NCI-H1092 (cell line): ENCODE measurements at places on chromosomes 6 and 20.

GRCh38 chr20:40706977-40707582 lies 18.0 kb upstream of the MAFB start:
- no peak for DNase-seq

- DNase-seq: no peak
Observed at GRCh38 chr6:131773284-131773950, 34.4 kb upstream of the ENPP1 start.

DNA sequence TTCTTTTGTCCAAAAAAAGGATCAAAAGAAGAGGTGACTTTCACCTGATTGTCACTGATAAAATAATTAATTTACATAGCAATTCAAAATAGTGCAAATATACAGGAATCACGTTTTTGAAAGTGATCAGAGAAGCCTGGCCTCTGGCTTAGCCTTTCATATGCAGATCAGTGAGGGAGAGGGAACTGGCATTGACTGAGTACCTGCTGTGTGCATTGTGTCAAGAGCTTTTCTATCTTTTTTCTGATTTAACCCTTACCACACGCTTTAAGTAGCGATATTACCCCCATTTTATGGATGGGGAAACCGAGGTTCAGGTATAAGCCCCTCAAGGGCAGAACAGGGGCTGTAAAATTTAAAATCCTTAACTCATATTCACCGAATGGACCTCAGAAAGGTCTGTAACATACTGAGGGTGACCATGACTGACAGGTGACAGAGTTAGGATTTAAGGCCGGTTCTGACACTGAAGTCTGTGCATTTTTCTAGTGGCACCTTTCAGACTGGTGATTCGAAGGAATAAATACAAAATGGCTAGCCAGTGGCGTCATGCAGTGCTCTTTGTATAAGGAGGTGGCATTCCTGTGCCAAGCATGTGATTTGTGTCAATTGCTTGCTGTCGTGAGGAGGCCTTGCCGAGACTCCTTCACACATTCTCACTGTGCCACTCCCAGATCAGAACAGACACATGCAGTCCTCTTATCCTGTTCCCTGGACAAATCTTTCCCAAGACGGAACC lies 310.2 kb downstream of the TSHZ2 start:
- DNase-seq: no peak

GRCh38 chr6:158361961-158362669 lies 49.9 kb downstream of the TULP4 start:
- DNase-seq: no peak

DNA sequence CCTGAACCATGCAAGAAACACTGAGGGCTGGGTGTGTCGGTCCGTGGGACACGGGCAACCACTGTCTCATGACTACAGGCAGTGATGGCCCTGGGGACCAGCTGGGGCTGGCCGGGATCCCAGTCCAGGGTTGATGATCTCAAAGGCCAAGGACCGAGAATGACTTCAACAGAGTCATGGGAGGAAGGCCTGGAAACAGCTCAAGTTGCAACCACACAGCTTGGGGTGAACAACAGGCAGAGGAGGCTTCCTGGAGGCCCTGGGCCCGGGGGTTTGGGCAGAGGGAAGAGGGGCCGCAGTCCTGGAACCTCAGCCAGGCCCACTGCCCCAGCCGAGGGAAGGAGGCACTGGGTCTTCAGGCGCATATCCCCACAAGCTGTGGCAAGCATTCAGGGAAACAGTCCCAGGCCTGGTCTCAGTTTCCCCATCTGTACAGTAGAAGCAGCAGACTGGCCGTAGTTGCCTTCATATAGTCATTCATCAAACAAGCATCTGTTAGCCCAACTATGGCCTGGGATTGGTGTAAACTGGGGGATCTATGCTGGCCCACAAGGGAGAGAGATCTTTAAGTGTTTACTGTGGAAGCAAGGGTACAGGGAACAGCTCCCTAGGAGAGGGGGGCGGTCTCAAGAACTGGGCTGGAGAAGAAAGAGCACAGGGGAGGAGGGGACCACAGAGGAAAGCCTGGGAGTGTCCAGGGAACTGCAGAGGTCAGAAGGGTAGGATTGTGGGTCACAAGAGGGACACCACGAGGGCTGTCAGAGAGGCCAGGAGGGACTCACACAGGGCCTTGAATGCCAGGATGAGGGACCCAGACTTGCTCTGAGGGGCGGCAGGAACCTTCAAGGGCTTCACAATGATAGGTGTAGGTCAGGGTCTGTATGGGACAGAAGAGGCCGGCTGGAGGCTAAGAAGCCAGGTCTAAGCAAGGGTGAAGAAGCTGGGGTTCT lies 2.1 kb downstream of the MYL9 start:
- DNase-seq: no peak

- no peak for DNase-seq
Observed at GRCh38 chr20:24720957-24721356, 228.1 kb upstream of the CST7 start.

DNA sequence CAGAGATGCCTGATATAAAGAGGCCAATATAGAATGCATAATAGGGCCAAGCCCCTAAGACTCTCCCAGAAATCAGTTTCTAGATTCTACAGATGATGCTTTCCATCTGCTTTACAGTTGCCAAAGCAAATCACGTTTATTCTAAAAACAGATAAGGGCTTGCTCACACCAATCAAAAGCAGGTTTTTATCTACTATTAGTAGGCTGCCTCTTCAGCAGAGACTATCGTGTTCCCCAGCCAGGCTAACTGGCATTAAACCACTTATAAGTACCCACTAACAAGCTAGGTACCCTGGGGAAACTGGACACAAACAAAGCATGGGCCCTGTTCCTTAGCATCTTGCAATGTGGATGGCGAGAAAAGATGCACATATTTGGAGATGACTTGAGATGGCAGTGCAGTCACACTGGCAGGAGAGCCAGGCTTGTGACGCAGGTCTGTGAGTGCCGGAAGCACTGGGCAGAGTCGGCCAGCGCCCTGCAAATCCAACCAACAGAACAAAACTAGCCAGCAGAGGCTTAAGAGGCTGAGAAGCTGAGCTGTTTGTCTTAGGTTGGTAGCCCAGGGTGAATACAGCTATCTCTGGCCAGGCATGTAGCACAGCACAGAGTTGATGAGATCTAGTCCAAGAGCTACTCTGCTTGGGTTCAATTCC lies 73.4 kb downstream of the GFOD1 start:
- no peak for DNase-seq

DNA sequence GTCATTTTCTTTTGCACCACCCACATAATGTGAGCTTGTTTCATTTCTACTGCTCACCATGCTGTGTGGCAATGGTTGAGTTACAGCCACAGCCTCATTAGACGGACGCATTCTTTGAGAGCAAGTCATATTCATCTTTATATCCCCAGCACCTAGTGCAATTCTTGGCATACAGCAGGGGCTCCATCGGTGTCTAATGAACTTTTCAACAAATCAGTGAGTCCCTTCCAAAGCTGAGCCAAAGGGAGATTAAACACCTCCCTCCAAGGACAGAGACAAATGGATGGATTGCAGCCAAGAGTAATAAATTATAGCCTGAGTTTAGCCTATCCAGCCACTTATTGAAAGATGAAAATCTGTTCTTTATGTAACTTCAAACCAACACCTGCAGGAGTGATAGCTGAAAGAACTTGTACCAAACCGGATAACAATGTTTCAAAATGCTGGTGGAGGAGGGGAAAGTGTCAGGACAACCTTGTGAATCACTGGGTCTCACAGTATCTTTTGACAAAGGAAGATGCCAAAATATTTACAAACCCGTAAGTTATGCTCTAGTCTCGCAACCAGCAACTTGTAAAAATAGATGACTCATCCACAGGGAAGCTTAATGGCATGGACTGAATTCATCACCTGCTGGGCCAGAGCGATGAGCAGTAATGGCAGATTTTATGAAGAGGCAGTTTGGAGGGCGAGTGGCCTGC lies 139.0 kb downstream of the PXDC1 start:
- no peak for DNase-seq

DNA sequence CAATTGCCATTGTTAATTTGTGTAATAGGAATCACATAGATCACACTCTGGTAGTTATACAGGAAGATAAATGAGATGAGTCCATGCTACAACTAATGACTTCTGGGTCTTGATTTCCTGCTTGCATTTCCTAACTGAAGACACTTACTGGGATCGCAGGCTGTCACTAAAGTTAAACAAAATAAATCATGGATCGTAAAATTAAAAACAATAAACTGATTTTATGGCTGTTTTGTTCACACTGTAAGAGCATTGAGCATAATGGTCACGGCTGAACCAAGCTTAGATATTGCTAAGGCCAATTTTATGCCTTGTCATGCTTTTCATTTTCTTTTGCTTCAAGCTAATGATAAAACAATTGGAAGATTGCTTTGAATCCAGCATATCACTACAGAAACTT lies 332.5 kb upstream of the CITED2 start:
- no peak for DNase-seq

GRCh38 chr20:32629813-32630212 lies 43.9 kb downstream of the C20orf203 start:
- no peak for DNase-seq

GRCh38 chr6:38177882-38178583 lies 358.5 kb downstream of the ZFAND3 start:
- no peak for DNase-seq

DNA sequence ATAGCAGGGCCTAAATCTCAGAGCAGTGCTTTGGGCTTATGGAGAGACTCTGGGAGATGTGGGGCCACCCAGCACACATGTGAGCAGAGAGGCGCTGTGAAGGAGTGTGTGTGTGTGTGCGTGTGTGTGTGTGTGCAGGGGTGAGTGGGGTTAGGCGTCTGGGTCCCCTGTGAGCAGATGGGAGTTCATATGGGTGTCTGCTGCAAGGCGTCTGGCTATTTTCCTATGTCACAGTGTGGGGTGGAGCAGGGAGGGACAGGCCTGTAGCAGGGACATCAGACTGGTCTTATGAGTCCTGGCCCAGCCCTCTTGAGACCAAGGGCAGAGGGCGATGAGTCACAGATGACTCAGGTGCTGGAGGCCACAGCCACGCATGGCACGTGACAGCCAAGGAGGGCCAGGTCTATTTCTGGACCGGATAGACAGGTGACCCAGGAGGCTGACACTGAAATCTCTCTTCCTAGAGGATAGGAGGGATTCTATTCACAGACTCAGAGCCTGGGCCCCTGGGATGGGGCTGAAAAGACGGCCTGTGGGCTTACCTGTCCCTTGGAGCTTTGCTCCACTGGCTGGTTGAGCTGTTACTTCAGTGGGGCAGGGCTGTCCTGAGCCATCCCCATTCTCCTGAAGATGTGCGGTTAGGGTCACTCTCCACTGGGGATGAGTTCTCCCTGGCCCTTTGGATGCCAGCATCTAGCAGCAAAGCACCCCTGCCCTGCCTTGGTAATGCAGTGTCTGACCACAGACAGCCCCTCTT lies 28.9 kb downstream of the VEGFA start:
- DNase-seq: no peak

- no peak for DNase-seq
Observed at GRCh38 chr20:61924211-61924857, 141.3 kb downstream of the TAF4 start.

DNA sequence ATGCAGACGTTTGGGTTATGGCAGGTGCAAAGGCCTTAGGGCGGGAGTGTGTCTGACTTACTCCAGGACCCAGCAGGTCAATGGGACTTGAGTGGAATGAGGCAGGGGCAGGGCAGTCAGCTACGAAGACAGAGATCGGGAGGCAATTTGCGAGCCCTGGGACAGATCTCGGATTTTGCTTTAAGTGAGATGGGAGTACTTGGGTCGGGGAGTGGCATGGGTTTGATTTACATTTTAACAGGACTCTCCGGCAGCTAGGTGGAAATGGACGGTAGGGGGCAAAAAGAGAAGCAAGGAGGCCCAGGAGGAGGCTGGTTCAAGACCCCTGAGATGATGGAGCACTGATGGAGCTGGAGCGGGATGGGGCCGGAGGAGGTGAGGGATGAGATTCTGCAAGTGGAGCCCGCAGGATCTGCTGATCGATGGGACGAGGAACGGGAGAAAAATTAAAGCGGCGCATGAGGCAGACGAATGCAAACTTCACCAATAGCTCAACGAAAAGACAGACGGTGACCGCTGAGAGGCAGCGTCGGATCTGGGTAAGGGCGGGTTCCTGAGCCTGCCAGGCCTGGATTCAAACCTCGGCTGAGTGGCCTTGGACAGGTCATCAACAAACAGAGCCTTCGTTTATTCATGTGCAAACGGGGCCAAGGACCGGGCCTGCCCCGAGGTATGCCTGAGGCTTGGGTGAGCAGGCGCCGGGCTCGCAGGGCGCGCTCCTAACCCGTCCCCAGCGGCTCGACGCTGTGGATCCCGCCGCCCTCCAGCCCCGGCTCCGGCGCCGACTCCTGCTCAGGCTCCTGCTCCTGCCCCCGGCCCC lies 756 bp upstream of the RBCK1 start:
- DNase-seq: peak; percentile 38

DNA sequence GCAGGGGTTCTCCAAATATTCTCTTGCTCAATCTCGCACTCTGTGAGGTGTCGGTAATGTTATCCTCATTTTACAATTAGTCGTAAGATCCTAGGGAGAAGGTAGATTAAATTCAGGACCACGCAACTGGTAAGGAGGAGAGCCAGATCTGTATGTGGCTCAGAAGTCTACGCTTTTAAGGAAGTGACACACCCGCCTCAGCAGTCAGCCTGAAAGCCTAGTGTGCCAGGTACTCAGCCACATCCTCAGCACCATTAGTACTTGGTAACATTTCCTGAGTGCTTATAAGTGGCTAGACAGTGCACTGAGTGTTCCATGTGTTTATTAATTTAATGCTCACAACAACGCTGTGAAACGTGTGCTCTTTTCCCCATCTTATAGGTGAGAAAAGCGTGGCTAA lies 63.7 kb downstream of the DHX35 start:
- DNase-seq: no peak

DNA sequence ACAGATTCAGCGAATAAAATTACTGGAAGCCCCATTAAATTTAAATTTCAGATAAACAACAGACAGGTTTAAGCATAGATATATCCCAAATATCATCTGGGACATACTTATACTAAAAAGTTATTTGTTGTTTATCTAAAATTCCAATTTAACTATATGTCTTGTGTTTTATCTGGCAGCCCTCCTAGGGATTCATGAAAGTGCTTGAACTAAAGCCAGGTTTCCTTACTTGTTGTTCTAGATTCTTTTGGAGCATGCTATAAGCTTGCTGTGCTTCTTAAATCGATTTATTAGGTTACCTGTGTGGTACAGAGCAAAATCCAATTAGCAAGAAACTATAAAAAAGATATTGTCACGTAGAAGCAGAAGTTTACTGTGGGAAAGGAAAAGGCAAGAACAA lies 202.5 kb upstream of the GMDS start:
- DNase-seq: no peak

DNA sequence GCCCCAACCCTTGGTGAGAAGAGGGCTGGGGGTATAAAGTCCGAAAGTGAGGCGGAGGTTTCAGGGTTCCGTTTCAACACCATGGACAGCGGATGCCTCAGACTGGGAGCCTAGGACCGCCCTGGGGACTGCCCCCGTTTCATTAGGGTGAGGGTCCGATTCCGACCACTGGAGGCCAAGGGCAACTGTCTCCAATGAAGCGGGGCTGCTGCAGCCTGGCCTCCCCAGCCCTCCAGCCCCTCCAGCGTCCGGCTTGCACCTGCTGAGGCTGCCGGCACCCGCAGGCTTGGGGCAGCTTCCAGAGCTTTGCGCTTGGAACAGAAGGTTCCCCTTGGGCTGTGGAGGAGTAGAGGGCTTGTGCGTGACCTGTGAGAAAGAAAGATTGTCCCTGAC lies 39.9 kb downstream of the YTHDF1 start:
- no peak for DNase-seq

- no peak for DNase-seq
Observed at GRCh38 chr6:169159331-169159730, 94.3 kb downstream of the THBS2 start.
